ENCODE measurements at places on chromosomes 6 and 20.

- DNase-seq: peak; percentile 68
Measured at GRCh38 chr20:37856932-37857660, 45.8 kb upstream of the VSTM2L start.

- no peak for DNase-seq
Measured at GRCh38 chr20:33282196-33282934, 649 bp upstream of the BPIFB1 start.

DNA sequence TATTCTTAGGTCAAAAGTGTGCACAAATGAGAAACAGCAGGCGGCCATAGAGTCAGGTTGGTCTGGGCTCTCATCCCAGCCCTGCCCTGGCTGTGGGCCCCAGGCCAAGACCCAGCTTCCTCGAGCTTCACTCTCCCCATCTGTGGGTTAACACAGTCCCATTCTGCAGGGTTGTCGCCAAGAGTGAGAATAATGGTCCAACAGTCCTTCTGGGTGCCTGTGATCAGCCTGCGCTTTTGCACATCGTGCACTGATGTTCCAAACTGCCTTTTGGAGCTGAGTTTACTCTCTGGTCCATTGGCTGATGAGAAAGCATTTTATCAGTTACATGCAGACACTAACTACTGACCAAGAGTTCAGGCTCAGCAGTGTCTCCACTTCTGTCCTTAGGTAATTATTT, 82.6 kb downstream of the INSM1 start:
- no peak for DNase-seq

DNA sequence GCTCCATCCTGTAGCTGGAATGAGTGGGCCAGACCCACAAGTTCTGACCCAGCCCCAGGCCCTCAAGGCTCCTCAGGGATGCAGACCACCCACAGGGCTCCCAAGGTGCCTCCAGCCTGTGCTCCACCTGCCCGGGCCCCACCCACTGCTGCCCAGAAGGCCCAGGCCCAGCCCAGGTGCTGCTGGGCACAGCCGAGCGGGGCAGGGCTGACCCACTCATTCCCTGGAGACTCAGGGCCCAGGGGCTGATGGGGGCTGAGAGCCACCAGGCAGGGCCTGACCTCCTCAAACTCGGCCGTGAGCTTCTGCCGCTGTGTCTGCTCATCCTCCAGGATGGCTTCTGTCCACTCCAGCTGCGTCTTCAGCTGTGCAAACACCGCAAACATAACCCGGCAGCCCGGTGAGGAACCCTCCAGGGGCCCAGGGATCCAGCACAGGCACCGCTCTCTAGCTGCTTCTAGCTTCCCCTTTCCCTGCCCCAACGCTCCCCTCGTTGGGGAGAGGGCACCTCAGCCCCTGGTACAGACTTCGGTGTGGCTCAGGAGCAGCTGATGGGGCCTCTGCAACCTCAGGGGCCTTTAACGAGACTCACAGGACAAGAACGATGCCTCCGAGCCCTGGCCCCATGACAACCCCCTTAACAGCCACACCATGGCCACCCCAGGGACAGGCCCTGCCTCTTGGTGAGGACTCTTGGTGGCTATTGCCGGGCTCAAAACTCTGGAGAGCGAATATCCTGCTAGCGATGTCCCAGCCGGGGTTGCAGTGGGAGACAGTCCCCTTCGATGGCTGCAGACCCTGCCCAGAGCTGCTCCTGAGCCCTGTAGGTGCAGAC, 46.0 kb downstream of the DSTN start:
- DNase-seq: no peak

GRCh38 chr6:113744861-113745260, 112.3 kb upstream of the MARCKS start:
- no peak for DNase-seq

DNA sequence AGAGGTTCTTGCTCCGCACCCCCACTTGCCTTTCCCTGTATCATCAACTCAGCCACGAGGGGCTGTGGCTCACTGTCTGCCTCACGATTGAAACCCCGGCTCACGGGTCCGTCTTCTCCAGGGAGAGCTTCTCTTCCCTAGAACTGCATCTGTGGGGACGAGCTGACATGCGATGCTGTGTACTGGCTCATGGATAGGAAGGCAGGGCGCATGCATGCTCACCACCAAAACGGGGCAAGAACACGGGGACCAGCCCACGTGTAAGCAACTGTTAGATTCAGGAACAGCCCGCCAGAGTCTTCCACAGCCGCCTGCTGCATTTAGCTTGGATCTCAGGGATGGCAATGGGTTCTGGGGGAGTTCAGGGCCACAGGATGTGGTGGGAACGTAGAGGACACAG, 275.9 kb upstream of the CDH4 start:
- DNase-seq: no peak

- no peak for DNase-seq
Measured at GRCh38 chr20:16848526-16848925, 100.4 kb downstream of the OTOR start.

DNA sequence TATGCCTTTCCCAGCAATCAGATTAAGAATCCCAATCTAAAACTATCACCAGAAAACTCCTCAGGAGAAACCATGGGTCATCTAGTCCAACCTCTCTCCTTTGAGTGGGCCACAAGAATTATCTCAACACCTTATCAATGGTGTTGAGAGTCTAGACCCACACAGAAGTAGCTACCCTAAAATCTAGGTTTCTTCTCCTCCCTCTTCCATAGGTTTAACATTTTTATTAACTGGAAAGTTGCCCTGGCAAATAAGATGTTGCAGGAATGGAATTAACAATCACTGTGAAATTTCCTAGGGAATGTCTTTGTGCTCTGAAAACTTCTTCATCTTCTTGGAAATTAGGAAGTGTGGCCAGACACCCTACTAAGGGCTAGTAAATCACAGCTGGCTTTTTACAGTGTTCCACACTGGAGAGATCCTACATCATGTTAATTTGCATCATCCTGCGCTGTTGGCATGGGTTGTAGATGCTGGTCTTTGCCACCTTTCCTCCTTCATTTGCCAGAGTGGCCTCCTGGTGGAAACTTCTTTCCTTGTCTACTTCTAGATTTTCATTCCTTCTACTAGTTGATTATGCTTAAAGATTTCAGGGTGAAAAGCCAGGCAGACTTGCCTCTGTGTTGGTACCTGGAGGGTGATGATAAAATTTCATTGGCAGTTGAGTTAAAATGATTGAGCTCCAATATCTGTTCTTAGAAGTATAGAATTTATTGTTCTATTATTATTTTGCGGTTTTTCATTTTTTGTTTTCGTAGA, 2.7 kb downstream of the TNFAIP3 start:
- DNase-seq: no peak

GRCh38 chr6:37204014-37204751, 34.2 kb downstream of the PIM1 start:
- no peak for DNase-seq

- no peak for DNase-seq
Measured at GRCh38 chr6:25165177-25165576, 114.0 kb upstream of the CARMIL1 start.

DNA sequence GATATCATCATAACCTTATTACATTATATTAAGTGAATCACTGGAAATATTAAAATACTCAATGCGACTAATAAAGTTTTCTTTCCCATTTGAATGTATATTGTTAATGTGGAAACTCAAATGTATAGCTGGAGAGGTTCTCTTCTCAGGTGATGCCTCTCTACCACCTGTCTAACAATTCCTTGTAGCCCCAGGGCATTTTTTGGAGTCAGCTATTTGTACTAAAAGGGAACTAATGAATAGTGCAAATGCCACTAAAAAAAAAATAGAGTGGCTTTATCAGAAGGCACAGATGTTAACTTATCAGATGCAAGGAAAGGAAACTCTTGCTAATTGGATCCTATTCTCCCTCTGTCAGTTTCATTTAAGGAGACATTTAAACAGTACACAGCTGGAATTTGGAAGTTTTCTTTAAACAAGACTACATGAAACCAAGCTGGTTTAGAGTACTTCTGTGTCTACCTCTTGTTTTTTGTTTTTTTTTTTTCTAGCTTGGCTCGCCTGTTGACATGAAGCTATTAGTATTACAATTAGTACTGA, 897.0 kb upstream of the SLC35B3 start:
- no peak for DNase-seq

- no peak for DNase-seq
Measured at GRCh38 chr6:137810554-137811120, 56.4 kb upstream of the TNFAIP3 start.

DNA sequence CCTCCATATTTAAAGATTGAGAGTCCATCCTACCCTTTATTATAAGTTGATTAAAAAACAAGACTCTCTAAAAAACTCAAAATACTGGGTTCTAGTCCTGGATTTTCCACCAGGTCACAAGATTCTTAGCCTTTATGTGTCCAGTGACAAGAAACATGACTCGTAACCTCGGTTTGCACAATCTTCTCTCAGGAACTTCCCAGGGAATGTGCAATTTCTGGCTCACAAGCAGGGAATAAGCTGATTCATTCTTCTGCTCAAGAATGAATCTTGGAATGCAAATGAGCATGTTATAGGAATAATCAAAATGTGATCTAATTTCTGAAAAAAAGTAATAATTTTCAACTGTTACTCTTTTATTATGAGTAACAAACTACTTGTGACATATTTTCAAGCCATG, 45.1 kb downstream of the OGFRL1 start:
- DNase-seq: peak; percentile 73

DNA sequence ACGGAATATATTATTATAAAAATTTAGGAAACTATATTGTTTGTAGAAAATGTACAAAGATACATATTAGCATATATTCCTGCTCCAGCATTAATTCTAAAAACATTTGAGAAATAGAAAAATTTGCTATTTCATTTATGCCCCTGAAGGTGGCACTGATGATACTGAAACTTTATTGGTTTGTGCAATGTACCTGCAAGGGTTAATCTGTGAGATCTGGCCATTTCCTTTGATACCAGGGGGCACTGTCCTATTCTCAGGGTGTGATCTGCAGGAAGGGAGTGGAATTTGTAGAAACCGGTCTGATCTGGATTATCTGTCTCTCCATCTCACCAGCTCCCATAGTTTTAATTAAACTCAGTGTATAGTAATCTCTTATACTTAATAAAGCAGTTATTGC, 625.1 kb upstream of the IMPG1 start:
- no peak for DNase-seq

GRCh38 chr6:77740380-77740779, 87.5 kb downstream of the MEI4 start:
- peak; percentile 25 for DNase-seq

DNA sequence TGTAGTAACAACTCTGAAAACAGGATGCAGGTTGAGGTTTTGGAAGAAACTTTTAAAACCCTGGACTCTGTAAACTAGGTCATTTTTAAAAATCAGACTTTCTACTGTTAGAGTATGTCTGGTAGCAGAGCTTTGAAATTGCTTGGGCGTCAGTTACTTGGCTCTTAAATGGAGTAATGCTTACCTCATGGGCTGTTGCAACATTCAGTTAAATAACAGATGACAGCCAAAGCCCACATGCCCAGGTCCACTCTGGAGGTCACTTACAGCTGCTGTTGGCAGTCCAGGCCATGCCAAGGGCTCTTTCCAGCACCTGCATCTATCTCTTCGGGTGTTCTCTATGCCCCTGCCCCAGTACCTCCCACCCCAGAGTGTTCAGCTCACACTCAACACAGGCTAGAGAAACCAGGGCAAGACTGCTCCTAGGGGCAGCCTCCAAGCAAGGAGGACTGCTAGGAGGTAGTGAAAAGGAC, 96.4 kb downstream of the BANF2 start:
- peak; percentile 82 for DNase-seq

- no peak for DNase-seq
Measured at GRCh38 chr6:156787569-156788492, 10.7 kb downstream of the ARID1B start.

DNA sequence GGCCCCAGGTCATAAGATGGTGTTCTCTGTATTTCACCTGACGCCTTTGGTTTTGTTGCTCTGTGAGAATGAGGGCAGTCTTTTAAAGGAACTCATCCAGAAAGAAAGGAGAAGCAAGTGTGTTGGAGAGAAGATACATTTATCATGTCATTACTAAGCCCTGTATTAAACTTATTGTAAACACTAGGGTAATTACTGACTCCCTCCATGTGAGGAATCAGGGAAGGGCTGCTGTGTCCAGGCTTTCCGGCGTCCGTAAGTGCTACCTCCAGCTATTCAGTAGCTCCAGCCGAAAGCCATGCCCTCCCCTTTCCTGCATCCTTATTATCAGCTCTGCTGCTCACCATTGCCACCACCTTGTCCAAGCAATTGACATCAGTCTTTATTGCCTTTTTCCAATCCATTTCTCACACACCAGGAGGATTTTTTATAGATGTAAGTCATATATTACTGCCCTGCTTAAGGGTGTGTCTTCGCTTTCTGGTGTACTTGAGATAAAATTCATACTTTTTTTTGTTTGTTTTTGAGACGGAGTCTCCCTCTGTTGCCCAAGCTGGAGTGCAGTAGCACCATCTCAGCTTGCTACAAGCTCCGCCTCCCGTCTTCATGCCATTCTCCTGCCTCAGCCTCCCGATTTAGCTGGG, 94.7 kb downstream of the RPP40 start:
- DNase-seq: no peak

- DNase-seq: peak; percentile 66
Measured at GRCh38 chr6:39102071-39102820, 12.7 kb downstream of the SAYSD1 start.

DNA sequence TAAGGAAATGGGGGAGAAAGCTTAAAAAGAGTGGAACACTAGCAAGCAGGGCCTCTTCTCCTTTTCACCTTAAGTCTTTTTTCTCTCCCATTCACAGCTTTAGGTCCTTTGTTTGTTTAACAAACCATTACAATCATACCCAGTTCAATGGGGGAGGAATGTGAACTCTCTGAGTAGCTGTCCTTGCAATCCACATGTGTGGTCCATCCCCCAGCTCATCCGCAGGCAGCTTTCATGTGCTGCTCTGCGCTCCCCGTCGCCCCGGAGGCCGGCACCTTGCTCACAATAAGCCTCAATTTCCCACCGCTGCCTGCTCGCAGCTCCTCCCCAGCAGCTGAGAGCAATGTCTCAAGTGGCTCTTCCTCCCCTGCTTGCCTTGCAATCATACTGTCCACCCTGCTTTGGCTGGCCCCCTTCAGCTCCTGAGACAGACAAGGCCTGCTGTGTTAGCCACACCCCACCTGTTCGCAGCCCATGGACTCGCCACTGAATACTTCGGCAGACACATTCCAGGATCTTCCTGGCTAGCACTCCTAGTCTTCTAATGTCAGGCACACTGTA, 49.1 kb downstream of the PLAGL1 start:
- no peak for DNase-seq

GRCh38 chr6:74671558-74672025, 534.3 kb downstream of the COL12A1 start:
- peak; percentile 66 for DNase-seq

- DNase-seq: no peak
Measured at GRCh38 chr6:44388135-44388487, 605 bp downstream of the CDC5L start.

DNA sequence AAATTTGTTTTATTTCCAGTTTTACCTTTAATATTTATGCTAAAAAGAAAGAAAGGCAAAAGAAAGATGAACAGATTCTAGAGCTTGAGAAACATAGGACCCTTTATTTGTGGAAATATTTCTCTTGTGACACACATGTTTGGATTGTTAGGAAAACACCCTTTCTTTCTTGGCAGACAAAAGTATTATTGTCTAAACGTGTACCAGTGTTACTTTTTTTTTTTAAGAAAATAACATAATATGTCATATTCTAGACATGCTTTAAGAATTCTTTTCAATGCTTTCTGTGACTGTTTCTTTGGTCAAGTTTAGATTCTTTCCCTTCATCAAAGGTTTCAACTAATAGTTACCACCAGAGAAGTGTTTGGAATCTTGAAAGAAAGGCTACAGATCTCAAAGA, 183.4 kb upstream of the CNR1 start:
- peak; percentile 26 for DNase-seq

- peak; percentile 21 for DNase-seq
Measured at GRCh38 chr6:170489836-170490235, 63.3 kb downstream of the PSMB1 start.

Data from GM03348 (cell line).